ENCODE measurements at places on chromosomes 4 and X. TPM values are rescaled to one million over a fixed set of nuclear protein-coding genes. Genes with fewer than 3 reads are reported as not detected.

Gene BMPR1B
- total RNA-seq = 0.68 TPM

Gene PCDH11X
- not detected for total RNA-seq

Gene TXLNG
- 3.9 TPM for total RNA-seq

Gene MCF2
- total RNA-seq = 0.11 TPM

Gene CXCL6
- total RNA-seq = 0.68 TPM

Gene SPANXA1
- not detected for total RNA-seq

Gene PPEF2
- total RNA-seq = not detected

- no peak for DNase-seq
Observed at GRCh38 chr4:96691521-96691920, 851.6 kb downstream of the PDHA2 start.

GRCh38 chr4:112637552-112637866 is 566 bp downstream of the LARP7 start:
- no peak for DNase-seq

GRCh38 chrX:24259544-24260240 is 54.2 kb downstream of the SUPT20HL2 start:
- no peak for DNase-seq

GRCh38 chr4:151202851-151203455 is 74.0 kb upstream of the PRSS48 start:
- no peak for DNase-seq

- DNase-seq = no peak
Observed at GRCh38 chr4:36651253-36651652, 369.8 kb downstream of the DTHD1 start.

- no peak for DNase-seq
Observed at GRCh38 chr4:183626168-183626567, 32.8 kb downstream of the RWDD4 start.

DNA sequence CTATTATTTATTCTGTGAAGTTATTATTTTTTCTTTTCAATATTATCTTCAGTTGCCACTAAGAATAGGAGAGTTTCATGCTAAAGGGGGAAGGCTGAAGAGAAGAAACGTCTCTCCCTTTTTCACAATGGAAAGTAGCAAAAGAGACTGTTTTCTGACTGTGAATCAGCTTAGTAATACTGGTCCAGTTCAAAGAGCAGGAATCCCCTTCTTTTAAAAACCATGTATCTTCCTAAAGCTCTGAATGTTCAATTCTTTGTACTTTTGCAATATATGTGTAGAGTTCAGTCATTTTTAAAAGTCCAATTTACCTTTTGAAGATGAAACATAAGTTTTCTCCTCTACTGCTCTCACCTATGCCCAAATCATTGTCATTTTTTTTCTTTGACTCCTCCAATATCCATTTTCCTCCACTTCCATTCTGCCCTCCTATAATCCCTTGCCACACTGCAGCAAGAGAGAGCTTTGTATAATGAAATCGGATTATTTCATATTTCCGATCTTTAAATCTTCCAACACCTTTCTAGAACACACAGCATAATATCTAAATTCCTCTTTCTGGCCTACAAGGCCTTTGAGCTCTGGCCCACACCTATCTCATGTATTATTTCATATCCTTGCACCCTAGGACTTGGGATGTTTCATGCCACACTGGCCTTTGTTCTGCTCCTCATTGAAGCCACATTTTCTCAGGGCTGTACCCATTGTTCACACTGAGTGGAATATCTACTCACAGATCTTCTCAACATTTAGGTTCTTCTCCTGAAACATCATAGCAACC is 195.3 kb downstream of the CAMK2D start:
- DNase-seq = no peak

DNA sequence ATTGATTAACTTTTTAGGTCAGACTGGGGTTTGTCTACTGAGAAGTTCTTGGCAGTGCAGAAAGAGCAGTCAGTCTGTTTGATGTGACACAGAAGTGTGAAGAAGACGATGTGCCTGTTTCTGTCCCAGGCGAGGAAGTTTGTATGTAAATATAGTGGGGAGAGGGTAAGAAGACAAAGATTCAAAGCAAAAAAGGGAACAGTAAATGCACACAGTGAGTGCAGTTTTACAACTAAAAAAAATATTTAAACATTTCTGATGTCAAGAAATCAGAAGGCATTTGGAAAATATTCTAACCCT is 264.9 kb downstream of the RAPGEF2 start:
- no peak for DNase-seq

DNA sequence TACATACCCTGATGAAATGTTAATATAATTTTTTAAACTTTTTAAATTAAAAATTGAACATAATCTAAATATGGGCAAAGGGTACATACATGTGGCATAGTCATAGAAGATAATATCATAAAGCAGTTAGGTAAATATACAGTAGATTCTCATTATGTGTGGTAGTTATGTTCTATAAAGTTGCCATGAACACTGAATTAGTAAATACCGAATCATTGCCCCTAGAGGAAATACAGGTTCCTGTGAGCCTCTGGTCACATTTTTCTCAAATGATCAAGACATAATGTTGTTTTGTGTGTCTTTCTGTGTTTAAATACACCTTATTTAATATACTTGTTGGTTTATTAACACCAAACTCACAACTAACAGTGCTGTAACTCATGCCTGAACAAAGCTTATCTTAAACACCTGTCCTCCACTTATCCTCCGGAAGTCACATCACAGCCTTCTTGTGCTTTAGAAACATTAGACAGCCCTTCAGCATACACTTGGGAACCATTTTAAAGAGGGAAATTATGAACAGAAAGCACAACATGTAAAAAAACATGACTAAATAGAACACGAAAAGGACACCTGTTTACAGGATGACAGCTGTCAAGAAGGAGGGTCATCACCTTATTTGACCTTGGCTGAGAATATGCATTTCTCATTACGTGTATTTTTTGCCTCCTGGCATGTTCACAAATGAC is 169.4 kb upstream of the NAP1L5 start:
- DNase-seq = no peak

GRCh38 chr4:134216411-134216810 is 14.8 kb upstream of the PABPC4L start:
- no peak for DNase-seq

- DNase-seq = no peak
Observed at GRCh38 chrX:74510401-74510800, 89.1 kb downstream of the SLC16A2 start.

GRCh38 chrX:48800574-48801279 is 1.1 kb upstream of the HDAC6 start:
- DNase-seq = no peak

DNA sequence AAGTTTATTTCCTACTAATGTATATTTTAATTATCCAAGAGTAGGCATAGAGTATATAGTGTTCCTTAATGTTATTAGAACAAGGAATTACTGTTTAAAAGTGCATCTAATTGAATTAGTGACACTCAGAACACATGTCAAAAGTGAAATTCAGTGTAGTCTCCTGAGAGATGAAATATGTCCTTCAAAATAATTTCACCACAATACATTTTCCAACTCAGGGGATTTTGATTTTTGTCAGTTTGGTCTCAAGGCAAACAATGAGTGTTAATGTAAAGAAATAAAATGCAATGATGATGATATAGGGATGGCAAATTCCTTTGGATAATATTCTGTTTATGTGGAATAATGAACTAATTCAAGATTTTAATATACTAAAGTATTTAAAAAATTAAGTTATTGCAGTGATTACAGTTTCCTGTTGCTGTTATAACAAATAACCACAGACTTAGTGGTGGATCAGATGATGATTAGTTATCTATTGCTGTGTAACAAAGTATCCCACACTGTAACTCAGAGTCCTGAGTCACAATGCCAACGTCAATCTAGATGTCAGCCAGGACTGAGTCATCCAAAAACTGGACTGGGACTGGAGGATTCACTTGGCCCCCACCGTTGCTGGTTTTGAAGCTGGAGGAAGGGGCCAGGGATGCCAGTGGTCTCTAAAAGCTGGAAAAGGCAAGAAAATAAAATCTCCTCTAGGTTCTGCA is 148.0 kb upstream of the SLC7A11 start:
- DNase-seq = no peak

- no peak for DNase-seq
Observed at GRCh38 chr4:67397931-67398330, 147.4 kb downstream of the CENPC start.

GRCh38 chr4:53026233-53026632 is 164.1 kb downstream of the RASL11B start:
- no peak for DNase-seq
